ENCODE measurements at places on chromosomes 5 and 9.
A peak's percentile ranks its signal among the peaks of the same experiment; 100 is the strongest.

DNA sequence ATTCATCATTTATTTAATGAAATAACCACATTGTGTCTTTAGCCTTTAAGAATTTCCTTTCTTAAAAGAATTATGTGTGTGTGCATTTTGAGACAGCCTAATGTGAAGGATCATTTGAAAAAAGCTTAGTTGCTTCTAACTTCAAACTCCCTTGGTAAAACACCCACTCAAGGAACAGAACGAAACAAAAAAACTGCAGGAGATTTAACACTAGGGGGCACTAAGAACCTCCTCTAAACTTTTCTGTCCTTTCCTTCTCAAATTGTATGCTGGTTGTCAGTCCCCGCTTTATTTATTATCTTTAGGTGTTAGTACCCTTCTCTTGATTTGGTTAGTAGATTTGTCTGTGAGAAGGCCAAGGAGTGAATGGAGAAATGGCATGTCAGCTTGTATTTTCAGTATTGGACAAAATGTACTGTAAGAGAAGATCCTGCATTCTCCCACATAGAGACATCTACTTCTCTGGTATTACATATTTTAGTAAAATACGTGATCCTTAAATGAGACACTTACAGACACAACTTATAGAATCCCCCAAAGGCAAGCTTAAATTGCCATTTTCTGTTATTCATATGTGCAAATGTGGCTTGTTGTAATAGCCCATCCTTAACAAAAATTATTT is 229.7 kb downstream of the MRPS30 start:
- DNase-seq, result peak; percentile 43

- no peak for DNase-seq
These were observed 990.4 kb upstream of the ACO1 start for GRCh38 chr9:31394015-31394473.

DNA sequence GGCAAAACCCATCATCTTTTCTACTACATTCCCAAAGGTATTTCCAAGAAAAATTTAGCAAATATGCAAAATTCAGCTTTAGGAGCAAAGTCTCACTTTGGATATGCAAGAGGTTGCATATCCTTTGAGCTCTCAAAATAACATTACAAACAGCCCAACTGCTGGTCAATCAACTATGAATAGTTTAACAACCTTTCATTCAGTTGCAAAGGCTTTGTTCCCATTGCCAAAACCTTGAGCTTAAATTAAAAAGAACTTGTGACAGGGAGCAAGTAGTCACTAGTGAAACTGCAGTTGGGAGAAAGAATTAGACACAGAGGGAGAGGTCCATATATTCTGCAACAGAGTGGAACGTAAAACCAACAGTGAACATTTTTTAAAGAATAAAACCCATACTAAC is 8.8 kb downstream of the ZNF608 start:
- DNase-seq, result no peak

DNA sequence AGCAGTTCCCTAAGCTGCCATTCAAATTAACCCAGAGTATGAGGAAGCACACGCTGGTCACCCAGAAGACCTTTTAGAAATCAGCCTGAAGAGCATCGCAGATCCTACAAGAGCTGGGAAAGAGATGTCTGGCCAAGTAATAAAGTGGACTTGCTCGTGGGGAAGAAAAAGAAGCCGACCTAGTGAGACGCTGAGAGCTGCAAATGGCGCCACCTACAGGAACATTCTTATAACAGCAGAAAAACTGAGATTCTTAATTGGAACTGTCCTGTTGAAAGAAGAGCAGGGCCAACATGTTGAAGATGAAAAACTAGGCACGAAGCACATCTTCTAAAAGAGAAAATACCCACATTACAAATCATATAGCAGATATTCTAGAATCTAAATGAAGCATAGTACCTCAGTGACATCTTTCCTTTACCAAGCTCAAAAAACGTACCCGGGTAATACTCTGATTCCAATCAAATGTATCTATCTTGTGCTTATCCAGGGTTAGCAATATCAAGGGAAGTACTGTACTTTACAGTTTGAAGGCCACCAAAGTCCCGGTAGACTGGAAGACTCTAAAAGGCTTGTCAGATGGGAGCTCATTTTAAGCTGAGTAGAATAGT is 3.9 kb upstream of the GNAQ start:
- peak; percentile 87 for DNase-seq

DNA sequence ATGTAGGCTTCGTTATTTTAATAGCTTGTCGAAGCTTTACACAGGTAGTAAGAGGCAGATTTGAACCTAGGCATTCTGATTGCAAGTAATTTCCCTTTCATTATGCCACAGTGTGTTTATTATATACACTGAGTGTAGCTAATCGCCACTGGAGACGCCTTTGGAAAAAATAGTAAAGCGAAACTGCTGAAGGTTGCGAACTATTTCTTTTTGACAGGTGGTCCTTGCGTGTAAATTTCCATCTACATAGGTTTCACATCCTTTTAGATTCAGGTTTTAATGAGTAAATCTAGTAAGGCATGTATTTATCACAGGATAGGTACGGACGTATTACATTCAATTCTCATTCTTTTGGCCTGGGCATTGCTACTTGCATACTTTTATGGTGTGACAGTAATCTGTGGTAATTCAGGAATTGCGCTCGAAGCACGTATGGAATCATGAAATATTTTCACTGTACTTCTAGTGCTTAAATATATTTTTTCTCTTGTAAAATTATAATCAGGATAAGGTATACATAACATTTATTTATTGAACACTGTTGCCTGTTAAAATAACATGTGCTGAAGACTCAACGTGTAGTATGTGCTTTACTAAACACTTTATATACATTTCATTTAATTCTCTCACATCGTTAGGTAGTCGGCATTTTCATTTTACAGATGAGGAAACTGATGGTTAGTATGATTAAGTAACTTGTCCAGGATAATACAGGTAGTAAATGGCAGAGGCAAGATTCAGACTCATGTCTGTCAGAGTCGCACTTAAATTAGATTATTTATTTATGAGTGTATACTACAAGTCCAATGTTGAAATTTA is 1.8 kb downstream of the MARCHF6 start:
- DNase-seq, result peak; percentile 31

DNA sequence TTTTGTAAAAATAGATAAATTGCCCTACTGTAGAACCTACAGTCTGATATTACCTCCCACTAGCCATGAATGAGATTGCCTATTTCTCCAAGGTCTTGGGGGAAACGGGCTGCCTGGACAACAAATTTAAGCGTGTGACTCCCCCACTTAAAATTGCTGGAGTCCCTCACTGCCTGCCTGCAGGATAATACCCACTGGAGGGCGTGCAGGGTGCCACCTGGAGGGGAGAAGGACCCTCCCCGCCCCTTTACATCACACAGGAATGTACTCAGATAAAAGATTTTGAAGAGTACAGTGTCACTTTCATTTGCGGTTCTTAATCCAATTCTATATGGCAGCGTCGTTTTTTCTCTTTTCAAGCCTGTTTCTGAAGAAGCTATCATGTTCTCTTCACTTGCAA is 6.2 kb upstream of the TRIM7 start:
- DNase-seq, result no peak

- DNase-seq, result peak; percentile 31
These were observed 203.0 kb upstream of the VLDLR start for GRCh38 chr9:2418619-2419018.

DNA sequence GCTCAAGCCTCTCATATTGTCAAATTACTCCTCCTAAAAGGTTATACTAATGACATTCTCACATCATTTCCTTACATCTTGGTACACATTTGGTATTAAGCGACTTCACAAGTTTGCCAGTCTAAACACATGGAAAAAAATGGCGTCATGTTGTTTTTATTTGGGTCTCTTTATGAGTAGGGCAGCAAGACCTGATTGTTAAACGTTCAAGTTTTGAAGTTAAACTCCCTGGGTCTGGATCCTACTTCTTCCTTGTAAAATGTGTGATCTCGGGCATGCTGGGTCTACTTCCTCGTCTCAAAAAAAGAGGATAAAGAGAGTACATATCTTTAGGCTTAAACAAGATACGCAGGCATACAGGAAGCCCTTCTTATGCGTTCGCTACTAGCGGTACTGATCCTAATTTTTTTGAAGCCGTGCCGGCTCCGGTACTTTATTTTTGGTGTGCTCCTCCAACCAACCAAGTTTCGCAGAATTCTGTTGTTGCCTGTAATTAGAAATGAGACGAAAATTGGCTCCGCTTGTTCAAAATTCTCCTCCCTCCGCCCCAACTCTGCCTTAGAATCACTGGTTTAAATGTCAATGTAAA is 596 bp upstream of the CDC37L1 start:
- peak; percentile 53 for DNase-seq

DNA sequence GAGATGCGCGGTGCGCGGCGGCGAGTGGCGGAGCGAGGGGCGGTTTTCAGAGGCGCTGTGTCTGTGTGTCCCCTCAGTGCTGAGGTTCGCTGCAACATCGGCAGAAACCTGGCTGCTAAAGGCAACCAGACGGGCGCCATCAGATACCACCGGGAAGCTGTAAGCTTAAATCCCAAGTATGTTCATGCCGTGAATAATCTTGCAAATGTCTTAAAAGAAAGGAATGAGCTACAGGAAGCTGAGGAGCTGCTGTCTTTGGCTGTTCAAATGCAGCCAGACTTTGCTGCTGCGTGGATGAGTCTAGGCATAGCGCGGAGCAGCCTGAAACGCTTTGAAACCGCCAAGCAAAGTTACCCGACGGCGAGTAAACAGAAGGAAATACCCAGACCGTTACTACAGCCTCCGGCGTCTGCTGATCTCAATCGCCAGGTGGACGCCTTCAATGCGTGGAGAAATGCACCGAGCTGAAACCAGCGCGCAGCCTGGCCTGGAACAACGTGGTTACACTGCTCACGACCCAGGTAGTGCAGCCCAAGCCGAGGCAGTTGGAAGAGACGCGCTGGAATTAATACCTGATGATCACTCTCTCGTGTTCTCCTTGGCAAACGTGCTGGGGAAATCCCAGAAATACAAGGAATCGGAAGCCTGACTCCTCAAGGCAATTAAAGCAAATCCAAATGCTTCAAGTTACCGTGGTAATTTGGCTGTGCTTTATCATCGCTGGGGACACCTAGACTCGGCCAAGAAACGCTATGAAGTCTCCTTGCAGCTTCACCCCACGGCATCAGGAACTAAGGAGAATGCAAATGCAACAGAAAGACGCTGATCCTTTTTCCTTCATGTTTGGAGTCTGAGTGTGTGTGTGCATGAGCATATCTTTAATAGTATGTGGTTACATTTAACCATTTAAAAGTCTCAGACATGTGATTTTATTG is 15.9 kb downstream of the OR2V1 start:
- no peak for DNase-seq

DNA sequence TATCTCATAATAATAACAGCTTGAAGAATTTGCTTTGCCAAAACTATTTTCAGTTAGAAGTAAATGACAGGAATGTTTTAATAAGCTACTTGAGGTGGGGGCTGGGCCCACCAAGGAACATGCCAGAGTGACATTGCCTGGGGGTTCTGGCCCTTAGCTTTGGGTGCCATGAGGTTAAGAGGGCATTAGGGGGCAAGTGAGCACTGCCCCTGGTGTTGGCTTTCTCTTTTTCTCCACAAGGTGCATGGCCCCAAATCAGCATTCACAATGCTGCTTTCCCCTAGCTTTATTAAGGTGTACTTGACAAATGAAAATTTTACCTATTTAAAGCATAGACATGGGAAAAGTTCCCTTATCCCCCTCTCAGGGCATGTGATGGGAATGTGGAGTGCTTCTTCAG is 305.4 kb downstream of the TENT4A start:
- no peak for DNase-seq

- peak; percentile 32 for DNase-seq
These were observed 312.8 kb downstream of the TLE4 start for GRCh38 chr9:79884546-79884945.

GRCh38 chr5:164392531-164392930 is 887.1 kb downstream of the MAT2B start:
- peak; percentile 67 for DNase-seq

DNA sequence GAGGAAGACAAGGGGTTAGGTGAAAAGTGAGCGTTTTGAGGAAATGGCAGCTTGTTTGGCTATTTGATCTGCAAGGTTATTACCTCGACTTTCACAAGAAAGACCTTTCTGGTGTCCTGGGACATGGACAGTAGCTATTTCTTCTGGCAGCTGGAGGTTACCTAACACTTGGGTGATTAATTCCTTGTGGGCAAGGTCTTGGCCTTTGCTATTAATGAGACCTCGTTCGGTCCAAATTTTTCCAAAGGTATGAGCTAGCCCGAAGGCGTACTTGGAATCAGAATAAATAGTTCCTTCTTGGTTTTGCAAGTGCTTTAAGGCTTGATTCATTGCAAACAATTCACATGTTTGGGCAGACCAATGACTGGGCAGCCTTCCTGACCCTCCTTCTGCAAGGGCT is 4.9 kb downstream of the GTF3C5 start:
- DNase-seq, result no peak

DNA sequence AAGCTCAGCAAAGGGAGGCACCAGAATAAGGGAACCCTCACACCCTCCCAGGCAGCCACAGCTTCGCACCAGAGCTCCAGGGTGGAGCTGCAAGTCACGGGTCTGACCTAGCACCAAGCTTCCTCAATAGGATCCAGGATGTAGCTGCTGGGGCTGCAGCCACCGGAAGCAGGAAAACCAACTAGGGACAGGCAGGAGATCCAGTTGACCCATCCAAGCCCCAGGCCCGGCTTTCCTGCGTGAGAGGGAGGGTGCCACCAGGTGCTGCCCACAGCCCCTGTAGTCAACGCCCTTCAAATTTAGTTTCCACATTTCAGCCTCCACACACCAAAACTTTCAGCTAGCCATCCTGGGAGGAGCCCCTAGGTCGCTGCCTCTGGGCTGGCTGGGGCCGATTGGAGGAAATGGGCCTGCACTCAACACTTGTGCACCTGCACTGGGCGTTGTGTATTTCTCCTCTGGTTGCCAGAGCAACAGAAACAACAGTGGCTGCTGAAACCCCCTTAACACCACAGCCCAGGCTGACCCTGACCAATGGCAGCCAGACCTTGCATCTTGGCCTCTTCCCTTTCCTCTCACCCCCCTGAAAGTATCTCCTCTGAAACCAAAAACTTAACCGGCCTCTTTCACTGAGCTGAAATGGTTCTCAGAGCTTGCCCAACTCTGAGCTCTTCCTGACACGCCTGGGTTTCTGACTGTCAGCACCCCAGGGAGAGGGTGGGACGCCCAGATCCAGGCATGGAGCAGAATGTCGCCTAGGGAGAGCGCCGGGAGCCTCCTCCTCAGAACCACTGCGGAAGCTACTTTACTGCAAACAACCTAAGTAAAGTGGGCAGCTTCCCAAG is 226.5 kb upstream of the MAP3K1 start:
- DNase-seq, result peak; percentile 41

DNA sequence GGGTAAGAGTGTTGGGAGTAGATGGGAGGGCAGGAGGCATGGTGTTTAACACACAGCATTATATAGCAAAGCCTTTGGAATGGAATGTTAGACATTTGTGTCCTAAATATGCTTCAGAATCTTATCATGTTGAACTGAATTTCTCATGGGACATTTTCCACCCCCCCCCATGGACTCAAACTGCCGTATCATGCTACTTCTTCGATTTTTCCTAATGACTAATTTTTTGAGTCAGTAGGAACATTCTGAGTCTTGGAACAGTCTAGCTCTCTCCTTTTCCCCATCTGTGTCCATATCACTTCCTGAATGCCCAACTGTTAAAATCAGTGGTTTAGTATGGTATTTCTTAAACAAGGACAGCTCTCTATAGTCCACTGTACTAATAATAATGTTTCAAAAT is 380.6 kb downstream of the TLE4 start:
- no peak for DNase-seq

Data from MV-4-11 (cell line).